ENCODE measurements at places on chromosomes 12 and 14.

- DNase-seq, result peak; percentile 56
These were observed 554 bp downstream of the SPPL3 start for GRCh38 chr12:120903412-120904196.

GRCh38 chr14:71855399-71856036 is 76.7 kb upstream of the RGS6 start:
- DNase-seq, result no peak

DNA sequence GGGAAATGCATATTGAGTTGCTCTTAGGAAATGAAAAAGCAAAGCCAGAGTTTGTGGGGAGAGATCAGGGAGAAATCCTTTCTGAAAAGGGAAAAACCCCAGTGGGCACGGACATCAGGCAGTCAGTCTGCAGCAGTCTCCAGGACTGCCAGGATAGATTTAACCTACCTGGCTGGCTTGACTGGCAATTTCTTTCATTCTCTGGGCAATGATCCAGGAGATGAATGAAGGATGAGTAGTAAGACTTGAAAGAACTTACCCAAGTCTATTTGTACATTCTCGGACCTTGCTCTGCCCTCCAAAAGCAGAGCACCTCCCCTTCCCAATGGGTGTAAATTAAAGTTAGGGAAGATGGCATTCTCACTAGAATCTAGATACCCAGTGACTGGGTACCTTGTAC is 42.9 kb downstream of the CMAS start:
- no peak for DNase-seq

- DNase-seq, result no peak
These were observed 42.2 kb upstream of the TCL1A start for GRCh38 chr14:95756127-95756526.

DNA sequence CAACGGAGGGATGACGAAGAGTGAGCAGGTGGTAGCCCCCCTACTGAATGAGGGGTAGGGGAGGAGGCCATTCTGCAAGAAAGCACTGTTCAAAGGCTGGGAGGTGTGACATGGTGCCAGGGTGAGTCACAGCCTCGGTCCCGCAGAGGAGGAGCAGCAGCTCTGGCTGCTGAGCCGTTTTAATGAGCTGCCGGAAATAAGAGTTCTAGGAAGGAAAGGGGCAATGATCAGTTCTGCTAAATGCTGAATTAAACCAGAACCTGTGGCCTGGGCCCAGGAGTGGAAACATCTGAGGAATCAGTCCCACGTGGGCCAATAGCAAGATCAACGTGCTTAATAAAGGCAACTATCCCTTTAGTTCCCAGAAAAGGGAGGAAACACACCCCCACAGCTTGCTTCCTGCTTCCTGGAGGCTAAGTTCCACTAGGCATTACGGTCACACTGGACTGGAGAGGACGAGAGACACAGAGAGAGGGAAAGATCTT is 3.6 kb downstream of the ABCD4 start:
- no peak for DNase-seq

GRCh38 chr14:63157195-63157594 is 47.0 kb upstream of the RHOJ start:
- no peak for DNase-seq

GRCh38 chr12:52213564-52214420 is 19.3 kb upstream of the KRT7 start:
- peak; percentile 32 for DNase-seq

GRCh38 chr12:20429852-20430251 is 61.5 kb downstream of the PDE3A start:
- DNase-seq, result no peak

DNA sequence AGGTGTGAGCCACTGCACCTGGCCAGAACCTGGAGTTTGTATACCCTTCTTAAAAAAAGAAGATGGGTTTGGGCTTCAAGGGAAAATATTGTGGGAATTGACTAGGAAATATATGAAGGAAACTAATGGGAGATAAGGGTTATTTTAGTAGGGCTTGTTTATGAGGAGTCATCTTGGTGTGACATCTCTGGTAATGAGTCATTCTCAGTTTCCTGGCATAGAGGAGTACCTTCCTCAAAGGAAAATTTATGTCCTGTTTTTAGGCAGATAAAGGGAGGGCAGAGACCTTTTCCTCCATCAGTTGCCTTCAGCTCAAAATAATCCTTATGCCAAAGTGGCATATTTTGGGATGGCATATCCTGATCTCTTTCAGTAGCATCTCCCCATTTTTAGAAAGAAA is 30.6 kb upstream of the NFKBIA start:
- DNase-seq, result no peak

GRCh38 chr12:121512561-121512960 is 68.3 kb downstream of the KDM2B start:
- no peak for DNase-seq

DNA sequence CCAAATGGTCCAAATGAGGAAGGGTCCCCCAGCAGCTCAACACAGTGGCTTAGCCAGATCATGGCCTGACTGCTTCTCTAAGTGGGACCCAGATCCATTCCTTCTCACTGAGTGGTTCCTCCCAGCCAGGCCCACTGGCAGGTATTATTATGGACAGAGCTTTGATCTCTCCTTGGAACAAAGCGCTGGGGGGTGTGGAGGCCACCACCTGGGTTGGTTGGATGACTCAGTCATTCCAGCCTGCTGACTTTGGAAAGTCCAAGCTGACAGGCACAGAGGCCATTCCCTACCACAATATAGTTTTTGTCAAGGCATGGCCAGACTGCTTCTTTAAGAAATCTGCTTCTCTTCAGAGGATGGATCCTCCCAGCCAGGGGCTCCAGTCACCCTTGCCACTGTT is 341.1 kb downstream of the BTG1 start:
- no peak for DNase-seq
